ENCODE measurements at places on chromosomes 13 and 19.

- peak; percentile 94 for DNase-seq
Observed at GRCh38 chr19:34269968-34270621, 15.7 kb downstream of the GARRE1 start.

- DNase-seq, result no peak
Observed at GRCh38 chr13:102207680-102208342, 194.0 kb downstream of the FGF14 start.

- DNase-seq, result no peak
Observed at GRCh38 chr13:95474992-95475391, 77.5 kb upstream of the CLDN10 start.

GRCh38 chr13:27921961-27922882, 2.4 kb downstream of the PDX1 start:
- DNase-seq, result no peak
